ENCODE measurements at places on chromosomes 7 and 10.
A peak's percentile ranks its signal among the peaks of the same experiment; 100 is the strongest.

- H3K27ac ChIP-seq: no peak overlapping the region
- no peaks in the 10 kb centered on the region for H3K27me3 ChIP-seq
- no peak for DNase-seq
- no peak overlapping the region for H3K4me3 ChIP-seq
Measured at GRCh38 chr7:136009488-136010079, 32.4 kb upstream of the MTPN start.

DNA sequence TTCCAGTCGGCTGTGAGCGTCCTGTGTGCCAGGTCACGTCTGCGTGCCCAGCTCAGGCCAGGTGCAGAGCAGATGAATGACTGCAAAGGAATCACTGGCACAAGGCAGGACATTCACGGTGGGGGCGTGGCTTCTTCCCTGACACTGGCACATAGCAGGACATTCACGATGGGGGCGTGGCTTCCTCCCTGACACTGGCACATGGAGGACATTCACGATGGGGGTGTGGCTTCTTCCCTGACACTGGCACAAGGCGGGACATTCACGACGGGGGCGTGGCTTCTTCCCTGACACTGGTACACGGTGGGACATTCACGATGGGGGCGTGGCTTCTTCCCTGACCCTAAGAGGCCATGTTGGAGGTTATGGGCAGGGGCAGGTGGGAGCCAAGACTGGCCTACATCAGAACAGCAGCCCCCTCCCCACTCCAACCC, 64.3 kb downstream of the MYL10 start:
- H3K4me3 ChIP-seq: no peak overlapping the region
- no peak overlapping the region for H3K27ac ChIP-seq
- no peaks in the 10 kb centered on the region for H3K4me1 ChIP-seq
- H3K36me3 ChIP-seq: no peaks in the 10 kb centered on the region

DNA sequence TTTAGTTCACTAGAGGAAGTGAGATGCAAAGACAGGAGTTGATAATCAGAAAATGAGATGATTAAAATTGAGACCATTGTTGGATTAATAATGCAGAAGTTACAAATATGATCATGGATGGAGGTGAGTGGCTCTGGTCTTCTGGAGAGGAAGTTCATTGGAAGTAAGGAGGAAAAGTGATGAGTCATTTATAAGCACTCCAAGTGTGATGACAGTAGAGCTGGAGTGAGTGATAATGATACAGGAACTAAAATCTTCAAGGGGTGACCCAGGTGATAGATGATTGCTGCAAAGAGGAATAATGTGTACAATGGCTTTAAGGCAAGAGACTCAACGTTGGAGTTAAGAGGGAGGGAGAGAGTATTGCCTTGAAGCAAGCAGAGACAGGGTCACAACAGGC, 20.7 kb downstream of the ZNF32 start:
- no peak for DNase-seq
- H3K27ac ChIP-seq: no peak overlapping the region
- H3K36me3 ChIP-seq: no peaks in the 10 kb centered on the region
- no peaks in the 10 kb centered on the region for H3K4me1 ChIP-seq
- no peaks in the 10 kb centered on the region for H3K27me3 ChIP-seq

DNA sequence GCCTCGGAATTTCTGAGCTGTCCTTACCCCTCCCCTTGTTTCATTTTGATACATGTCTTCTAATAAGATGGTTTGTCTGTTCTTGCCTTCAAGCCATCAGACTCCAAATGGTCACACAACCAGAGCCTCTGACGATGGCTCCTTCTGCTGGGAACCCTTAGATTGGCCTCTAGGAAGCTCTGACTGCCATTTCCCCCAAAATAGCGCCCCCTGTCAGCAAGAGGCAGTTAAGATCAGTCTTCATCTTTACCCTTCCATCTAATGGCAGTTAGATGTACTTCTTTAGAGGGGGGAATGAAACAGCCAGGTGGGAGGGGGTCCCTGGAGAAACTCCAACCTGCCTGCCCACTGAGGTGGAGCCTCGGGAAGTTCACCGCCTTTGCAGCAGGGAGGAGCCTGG, 85.8 kb upstream of the GPR22 start:
- no peaks in the 10 kb centered on the region for H3K36me3 ChIP-seq
- peaks cover 2% of the 10 kb centered on the region for H3K4me1 ChIP-seq
- no peak overlapping the region for H3K4me3 ChIP-seq
- DNase-seq: no peak
- H3K27ac ChIP-seq: no peak overlapping the region

DNA sequence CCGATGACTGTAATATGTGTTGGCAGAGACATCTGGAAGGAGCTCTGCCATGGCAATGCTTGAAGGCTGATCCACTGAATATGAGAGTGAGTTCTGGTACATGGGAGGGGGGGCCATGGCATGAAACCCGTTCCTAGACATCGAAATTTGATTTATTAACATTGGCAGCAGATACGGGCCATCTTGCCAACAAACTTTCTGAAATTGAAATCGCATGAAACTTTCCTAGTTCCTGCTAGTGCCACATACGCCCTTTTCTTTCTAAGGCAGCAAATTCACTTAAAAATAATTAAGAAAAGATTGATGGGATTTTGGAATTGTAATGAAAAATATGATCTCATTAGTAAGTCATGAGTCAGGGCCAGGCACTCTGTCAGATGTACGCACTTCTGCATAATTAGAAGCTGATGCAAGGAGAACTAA, 91.8 kb upstream of the KMT2C start:
- H3K36me3 ChIP-seq: no peaks in the 10 kb centered on the region
- DNase-seq: no peak
- no peaks in the 10 kb centered on the region for H3K27me3 ChIP-seq

DNA sequence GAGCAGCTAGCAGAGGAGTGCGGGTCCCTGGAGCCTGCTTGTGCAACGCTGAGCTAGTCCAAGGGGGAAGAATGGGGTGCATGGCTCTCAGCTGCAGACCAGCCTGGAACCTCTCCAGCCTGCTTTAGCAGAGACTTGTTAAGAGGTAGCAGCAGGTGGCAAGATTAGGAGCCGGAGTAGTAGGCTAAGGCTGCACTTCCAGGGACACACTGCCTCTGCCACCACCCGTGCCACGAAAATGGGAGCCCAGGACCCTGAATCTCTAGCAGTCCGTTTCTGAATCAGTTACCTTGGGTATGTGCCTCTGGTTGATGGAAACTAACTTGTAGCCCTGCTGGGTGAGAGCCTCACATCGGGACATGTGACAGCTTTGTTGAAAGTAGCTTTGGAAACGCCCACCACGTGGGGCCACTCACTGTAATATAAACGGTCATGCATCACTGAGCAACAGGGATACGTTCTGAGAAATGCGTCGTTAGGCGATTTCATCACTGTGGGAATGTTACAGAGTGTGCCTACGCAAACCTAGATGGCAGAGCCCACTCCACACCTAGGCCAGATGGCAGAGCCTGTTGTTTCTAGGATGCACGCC, 25.9 kb downstream of the HTRA1 start:
- no peak overlapping the region for H3K4me3 ChIP-seq
- H3K36me3 ChIP-seq: no peaks in the 10 kb centered on the region

- H3K36me3 ChIP-seq: no peaks in the 10 kb centered on the region
- no peak for DNase-seq
- no peaks in the 10 kb centered on the region for H3K27me3 ChIP-seq
- H3K27ac ChIP-seq: no peak overlapping the region
Measured at GRCh38 chr7:30799206-30799975, 28.2 kb downstream of the MINDY4 start.

- peaks cover 7% of the 10 kb centered on the region for H3K4me1 ChIP-seq
- no peak overlapping the region for H3K27ac ChIP-seq
- DNase-seq: no peak
- H3K4me3 ChIP-seq: no peak overlapping the region
- no peaks in the 10 kb centered on the region for H3K36me3 ChIP-seq
Measured at GRCh38 chr10:113252650-113253618, 299.9 kb upstream of the HABP2 start.

- H3K4me3 ChIP-seq: no peak overlapping the region
- peaks cover 100% of the 10 kb centered on the region for H3K27me3 ChIP-seq
- no peak for DNase-seq
- H3K4me1 ChIP-seq: no peaks in the 10 kb centered on the region
- no peaks in the 10 kb centered on the region for H3K36me3 ChIP-seq
Measured at GRCh38 chr7:150738591-150739001, 1.4 kb downstream of the GIMAP5 start.

GRCh38 chr7:91325726-91326125, 61.5 kb downstream of the FZD1 start:
- H3K27me3 ChIP-seq: no peaks in the 10 kb centered on the region
- H3K4me1 ChIP-seq: no peaks in the 10 kb centered on the region
- H3K4me3 ChIP-seq: no peak overlapping the region
- H3K27ac ChIP-seq: no peak overlapping the region
- H3K36me3 ChIP-seq: no peaks in the 10 kb centered on the region
- DNase-seq: no peak

GRCh38 chr7:109782806-109783205, 1213.1 kb downstream of the DNAJB9 start:
- H3K4me3 ChIP-seq: no peak overlapping the region
- H3K27me3 ChIP-seq: peaks cover 40% of the 10 kb centered on the region
- no peaks in the 10 kb centered on the region for H3K4me1 ChIP-seq
- no peak for DNase-seq
- H3K27ac ChIP-seq: no peak overlapping the region

- H3K4me1 ChIP-seq: no peaks in the 10 kb centered on the region
- no peak overlapping the region for H3K27ac ChIP-seq
- H3K27me3 ChIP-seq: no peaks in the 10 kb centered on the region
- no peak overlapping the region for H3K4me3 ChIP-seq
Measured at GRCh38 chr7:131021460-131021859, 287.5 kb upstream of the KLF14 start.

- H3K4me3 ChIP-seq: no peak overlapping the region
- H3K4me1 ChIP-seq: no peaks in the 10 kb centered on the region
- no peak overlapping the region for H3K27ac ChIP-seq
- H3K36me3 ChIP-seq: no peaks in the 10 kb centered on the region
Measured at GRCh38 chr7:3916146-3916545, 615.1 kb downstream of the SDK1 start.

DNA sequence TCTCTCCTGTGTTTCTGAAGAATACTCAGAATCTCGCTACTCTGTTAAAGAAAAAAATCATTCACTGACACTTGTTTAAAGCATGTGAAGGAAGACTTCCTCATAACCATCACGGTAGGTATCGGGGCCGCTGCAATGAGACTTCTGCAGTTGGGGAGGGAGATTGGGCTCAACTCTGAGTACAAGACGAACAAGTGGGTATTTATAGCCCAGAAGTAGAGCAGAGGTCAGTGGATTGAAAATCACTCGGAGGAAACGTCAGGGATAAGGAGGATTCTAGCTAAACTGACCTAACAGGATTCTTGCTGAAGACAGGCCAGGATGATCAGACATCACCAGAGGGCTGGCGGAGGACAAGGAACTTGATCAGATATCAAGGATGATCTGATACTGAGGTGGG, 33.3 kb downstream of the ITPRIP start:
- no peaks in the 10 kb centered on the region for H3K36me3 ChIP-seq
- DNase-seq: no peak
- no peak overlapping the region for H3K27ac ChIP-seq
- no peaks in the 10 kb centered on the region for H3K27me3 ChIP-seq

- no peak overlapping the region for H3K27ac ChIP-seq
- no peak overlapping the region for H3K4me3 ChIP-seq
- peaks cover 27% of the 10 kb centered on the region for H3K4me1 ChIP-seq
- no peak for DNase-seq
- no peaks in the 10 kb centered on the region for H3K27me3 ChIP-seq
- H3K36me3 ChIP-seq: no peaks in the 10 kb centered on the region
Measured at GRCh38 chr10:79079490-79080355, 11.0 kb downstream of the ZMIZ1 start.

GRCh38 chr10:43427166-43427825, 9.6 kb upstream of the ZNF487 start:
- H3K27me3 ChIP-seq: no peaks in the 10 kb centered on the region
- no peak for DNase-seq
- no peaks in the 10 kb centered on the region for H3K4me1 ChIP-seq
- H3K27ac ChIP-seq: no peak overlapping the region
- no peak overlapping the region for H3K4me3 ChIP-seq

GRCh38 chr10:99329304-99329553, at the start of gene CNNM1:
TSS of gene CNNM1 (plus strand) at chr10:99329356. CDS start at chr10:99329388, 32 bp downstream.
- peaks cover 40% of the 10 kb centered on the region for H3K27me3 ChIP-seq
- no peak within 1 kb of the TSS for H3K27ac ChIP-seq
- peak; percentile 88 for DNase-seq
- peaks cover 3% of the 10 kb centered on the region for H3K4me1 ChIP-seq

DNA sequence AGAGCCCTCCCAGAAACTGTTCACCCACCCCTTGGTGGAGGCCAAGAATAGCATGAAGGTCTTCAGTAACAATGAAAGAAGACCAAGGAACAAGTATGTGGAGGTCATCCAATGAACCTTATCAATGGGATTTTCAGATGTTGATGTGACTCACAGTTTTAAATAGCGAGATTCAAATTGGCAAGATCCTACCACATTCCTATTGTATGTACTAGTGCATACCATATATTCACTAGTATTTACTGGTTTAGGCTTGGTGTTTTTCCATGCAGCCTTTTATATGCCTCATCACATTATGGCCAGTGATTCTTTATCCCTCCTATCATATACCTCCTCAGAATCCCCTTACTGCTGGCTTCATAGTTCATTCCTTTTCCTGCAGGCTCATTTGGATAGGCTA, 54.4 kb downstream of the ITGB8 start:
- H3K4me3 ChIP-seq: no peak overlapping the region
- no peaks in the 10 kb centered on the region for H3K4me1 ChIP-seq
- H3K27ac ChIP-seq: no peak overlapping the region
- no peak for DNase-seq
- H3K27me3 ChIP-seq: no peaks in the 10 kb centered on the region

DNA sequence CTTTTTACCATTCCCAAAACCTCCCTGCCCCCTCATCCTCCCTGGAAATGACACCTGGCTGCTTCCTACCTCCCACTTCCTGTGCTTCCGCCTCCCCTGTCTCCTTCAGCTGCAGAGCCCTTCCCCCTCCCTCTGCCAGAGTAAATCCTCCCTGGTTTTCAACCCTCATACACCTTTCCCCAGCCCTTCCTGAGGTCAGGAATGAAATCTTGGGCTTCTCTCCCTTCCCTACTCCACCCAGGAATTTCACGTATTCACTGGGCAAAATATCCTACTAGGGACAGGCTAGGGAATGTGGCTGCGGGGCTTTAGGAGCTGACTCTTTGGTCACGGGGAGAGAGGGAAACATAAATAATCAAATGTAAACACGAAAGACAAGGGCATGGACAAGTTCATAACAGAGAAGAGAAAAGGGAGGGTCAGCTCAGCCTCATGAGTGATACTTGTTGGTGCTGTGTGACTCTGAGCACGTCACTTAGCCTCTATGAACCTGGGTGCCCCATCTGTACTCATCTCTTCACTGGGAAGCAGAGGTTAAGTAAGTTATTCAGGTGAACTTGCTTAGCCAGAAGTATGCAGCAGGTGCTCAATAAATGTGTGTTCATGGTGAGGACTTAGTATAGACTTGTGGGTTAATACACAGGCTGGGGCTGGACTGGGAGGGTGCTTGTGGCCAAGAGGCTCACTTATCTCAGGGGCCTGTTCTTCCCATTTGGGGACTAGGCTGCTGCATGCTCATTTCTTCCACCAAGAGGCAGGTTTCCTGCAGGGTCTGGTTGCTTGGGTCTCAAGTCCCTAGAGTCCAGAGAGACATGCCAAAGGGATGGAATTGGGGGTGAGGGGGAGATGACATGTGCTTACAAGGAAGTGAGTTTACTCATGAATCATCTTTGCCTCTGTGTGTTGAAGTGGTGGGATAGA, 10.0 kb upstream of the DUSP5 start:
- H3K4me3 ChIP-seq: no peak overlapping the region
- peaks cover 21% of the 10 kb centered on the region for H3K4me1 ChIP-seq
- H3K36me3 ChIP-seq: no peaks in the 10 kb centered on the region
- DNase-seq: peak; percentile 82

- H3K4me1 ChIP-seq: no peaks in the 10 kb centered on the region
- no peak overlapping the region for H3K27ac ChIP-seq
- no peaks in the 10 kb centered on the region for H3K36me3 ChIP-seq
- DNase-seq: no peak
- no peak overlapping the region for H3K4me3 ChIP-seq
- peaks cover 19% of the 10 kb centered on the region for H3K27me3 ChIP-seq
Measured at GRCh38 chr10:113297226-113297625, 255.6 kb upstream of the HABP2 start.
